ENCODE measurements at places on chromosomes 5 and 9. TPM values are rescaled to one million over a fixed set of nuclear protein-coding genes. Genes with fewer than 3 reads are reported as not detected.

Gene CARTPT
- not detected for total RNA-seq

Gene NEUROG1
- total RNA-seq = not detected

Gene EPB41L4A
- total RNA-seq = 1.5 TPM

Gene SLIT3
- total RNA-seq = not detected

Gene MYMK
- total RNA-seq = not detected

Gene C5orf58
- total RNA-seq = not detected

Gene C1QTNF3
- total RNA-seq = 2.7 TPM

Gene SIT1
- total RNA-seq = 155 TPM

Gene OCLN
- total RNA-seq = 1.9 TPM
